ENCODE measurements at places on chromosomes 3 and 15.

GRCh38 chr3:66418475-66418931, 82.3 kb downstream of the LRIG1 start:
- no peak for DNase-seq

- DNase-seq = no peak
These were observed 30.4 kb downstream of the CDIN1 start for GRCh38 chr15:36609793-36610192.

- peak; percentile 36 for DNase-seq
These were observed 163.4 kb downstream of the KLF13 start for GRCh38 chr15:31489801-31490646.

DNA sequence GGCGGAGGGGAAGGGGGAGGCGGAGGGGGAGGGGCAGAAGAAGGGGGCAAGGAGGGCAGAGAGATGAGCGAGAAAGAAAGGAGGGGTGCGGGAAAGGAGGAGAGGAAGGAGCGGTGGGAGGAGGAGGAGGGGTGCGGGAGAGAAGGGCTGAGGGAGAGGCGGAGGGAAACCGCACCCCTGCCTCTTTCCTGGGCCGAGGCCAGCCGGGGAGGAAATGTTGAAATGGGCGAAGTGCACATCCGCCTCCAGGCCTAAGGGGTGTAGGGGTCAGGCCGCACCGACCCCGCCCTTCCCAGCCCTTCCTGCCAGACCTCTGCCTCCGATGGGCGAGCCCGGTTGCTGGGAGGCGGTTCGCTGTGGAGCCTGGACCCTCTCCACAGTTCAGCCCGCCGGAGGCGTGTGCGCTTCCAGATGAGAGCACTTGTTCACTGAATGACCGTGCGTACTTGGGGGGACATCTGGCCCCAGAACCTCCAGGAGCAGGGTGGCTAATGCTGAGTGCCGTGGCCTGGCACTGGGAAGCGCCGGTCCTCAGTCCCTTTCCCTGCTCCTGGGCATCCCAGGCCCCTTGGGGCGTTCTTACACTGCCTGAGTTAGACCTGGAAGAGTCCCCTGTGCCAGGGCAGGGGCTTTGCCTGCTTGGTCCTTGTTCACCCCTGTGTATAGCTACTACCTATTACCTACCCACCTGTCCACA, 110.3 kb upstream of the KLF13 start:
- peak; percentile 93 for DNase-seq

- DNase-seq = no peak
These were observed 15.6 kb downstream of the CSNK1G1 start for GRCh38 chr15:64340355-64340754.

Measured in CD14-positive monocyte (primary cell).